Panc1 (cell line): ENCODE measurements at places on chromosomes 13 and 19.
A peak's percentile ranks its signal among the peaks of the same experiment; 100 is the strongest.

DNA sequence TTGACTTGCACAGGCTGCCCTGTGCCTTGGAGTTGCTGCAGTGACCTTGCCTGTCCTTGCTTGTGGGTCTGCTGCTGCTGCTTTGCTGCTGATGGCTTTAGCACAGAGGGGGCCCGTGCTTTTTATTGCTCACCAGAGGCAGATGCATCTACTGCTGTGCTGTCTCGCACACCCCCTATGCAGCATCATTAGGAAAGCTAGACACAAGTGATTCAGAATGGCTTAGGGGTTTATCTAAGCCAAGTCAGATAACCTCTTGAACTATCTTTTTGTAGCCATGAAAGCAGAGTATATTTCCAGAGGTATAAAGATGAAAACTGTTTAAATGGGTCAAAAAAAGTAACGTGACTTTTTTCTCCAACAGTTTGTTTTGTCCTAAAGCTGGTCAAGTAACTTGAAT is 7.8 kb downstream of the GTF3A start:
- DNase-seq: no peak

- DNase-seq: no peak
Measured at GRCh38 chr13:74066937-74067336, 67.3 kb downstream of the KLF12 start.

DNA sequence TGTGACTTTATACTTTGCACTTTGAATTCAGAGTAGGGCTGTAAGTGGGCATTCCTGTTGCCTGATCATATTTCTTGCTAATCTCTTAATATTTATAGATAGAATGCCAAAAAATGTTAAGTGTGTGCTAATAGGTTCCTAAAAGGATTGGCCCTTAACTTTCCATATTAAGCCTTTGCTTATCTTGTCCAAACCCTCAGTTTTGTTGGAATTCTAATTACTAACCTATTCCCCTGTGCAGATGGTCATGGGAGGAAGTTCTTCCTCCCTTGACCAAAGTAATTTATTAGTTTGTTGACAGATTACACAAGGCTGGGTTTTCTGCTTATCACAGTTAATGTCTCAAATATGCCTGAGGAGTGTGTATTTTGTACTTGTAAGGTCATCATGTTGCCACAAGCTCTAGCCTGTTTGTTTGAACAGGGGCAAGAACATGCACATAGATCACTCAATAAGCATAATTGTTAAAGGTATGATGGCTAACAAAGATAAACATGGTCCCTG is 541.1 kb upstream of the SPRY2 start:
- no peak for DNase-seq

GRCh38 chr13:93169980-93170379 is 56.6 kb upstream of the GPC6 start:
- no peak for DNase-seq

DNA sequence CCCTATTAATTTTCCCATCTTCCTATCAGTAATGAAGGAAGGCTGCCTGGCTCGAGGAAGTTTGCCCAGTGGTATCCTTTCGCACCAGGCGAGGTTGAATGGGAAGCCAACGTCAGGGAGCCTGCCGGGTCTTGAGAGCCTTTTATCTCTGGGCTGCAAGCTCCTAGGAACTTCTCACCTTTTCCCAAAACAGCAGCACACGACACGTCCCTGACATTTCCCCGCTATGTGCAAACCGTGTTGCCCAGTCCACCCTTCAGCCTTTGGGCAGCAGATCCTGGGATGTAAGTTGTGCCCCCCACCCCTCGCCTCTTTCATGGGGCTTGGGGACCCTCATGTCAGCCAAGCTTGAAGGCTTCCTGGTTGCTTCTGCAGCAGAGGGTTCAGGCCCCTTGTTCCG is 179.1 kb downstream of the ZNF536 start:
- DNase-seq: no peak

DNA sequence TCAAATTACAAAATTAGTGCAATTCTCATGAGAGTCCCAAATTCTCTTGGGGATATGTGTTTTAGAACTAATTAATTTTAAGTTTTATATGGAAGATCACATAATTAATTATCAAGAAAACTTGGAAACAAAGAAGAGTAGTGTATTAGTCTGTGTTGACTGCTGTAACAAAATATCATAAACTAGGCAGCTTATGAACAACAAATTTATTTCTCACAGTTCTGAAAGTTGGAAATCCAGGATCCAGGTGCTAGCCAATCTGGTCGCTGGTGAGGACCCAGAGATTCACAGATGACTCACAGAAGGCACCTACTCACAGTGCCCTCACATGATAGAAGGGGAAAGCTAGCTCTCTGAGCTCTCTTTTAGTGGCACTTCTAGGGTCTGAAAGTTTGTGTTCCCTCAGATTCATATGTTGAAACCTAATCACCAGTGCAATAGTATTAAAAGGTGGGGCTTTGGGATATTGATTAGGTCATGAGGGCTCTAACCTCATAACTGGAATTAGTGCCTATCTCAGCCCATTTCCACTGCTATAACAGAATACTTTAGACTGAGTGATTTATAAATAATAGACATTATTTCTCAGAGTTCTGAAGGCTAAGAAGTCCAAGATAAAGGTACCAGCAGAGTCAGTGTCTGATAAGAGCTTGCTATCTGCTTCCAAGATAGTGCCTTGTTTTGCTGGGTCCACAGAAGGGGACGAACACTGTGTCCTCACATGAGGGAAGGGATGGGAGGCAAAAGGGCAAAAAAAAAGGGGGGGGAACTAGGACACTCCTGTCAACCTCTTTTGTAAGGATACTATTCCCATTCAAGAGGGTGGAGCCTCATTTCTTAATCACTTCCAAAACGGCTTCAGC is 1.5 kb upstream of the ARGLU1 start:
- no peak for DNase-seq

DNA sequence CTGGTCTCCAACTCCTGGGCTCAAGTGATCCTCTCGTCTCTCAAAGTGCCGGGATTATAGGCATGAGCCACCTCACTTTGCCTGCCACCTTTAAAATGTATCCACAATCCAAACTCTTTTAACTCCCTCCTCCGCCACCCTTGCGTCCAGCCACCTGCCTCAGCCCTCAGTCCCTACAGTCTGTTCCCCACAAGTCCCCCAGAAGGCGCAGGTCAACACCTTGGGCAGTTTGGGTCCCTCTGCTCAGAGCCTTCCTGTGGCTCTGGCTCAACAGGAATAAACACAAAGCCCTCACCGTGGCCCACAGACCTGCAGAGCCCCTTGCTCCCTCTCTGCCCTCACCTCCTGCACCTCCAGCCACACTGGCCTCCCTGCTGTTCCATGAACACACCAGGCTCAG is 7.5 kb upstream of the EMC10 start:
- DNase-seq: no peak

GRCh38 chr19:29401712-29402421 is 123.9 kb upstream of the VSTM2B start:
- no peak for DNase-seq

DNA sequence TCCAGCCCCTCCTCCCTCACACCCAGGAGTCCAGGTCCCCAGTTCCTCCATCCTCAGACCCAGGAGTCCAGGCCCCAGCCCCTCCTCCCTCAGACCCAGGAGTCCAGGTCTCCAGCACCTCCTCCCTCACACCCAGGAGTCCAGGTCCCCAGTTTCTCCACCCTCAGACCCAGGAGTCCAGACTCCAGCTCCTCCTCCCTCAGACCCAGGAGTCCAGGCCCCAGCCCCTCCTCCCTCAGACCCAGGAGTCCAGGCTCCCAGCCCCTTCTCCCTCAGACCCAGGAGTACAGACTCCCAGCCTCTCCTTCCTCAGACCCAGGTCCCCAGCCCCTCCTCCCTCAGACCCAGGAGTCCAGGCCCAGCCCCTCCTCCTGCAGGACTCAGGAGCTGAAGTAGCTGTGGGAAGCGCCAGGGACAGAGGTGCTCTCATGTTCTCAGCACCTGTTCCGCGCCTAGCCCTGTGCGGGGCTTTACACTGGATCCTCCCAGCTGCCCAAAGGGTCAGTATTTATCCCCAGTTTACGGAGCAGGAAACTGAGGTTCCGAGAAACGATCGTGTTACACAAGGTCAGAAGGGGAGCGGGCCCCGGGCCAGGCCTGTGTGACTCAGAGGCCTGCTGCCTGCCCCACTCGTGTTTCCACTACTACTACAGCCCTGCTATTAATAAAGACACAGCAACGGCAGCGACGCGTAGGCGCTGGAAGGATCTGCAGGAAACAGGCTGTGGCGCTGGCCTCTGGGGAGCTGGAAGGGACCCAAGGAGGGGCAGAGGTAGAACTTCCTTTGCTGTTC is 1.7 kb upstream of the SBK3 start:
- peak; percentile 53 for DNase-seq

DNA sequence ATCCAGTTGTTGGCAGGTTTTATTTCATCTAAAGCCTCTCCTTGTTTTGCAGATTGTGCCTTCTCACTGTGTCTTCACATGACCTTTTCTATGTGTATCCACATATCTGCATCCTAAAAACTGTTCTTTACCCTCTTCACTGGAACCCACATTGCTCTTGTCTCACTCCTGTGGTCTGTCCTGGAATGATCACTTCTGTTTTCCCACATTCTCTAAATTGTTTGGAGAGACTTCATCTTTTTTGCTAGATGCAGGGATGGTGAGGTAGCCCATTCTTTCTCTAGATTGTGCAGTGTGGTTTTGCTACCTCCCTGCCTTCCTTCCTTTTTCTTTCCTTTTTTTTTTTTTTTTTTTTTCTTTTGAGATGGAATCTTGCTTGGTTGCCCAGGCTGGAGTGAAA is 608.6 kb upstream of the MIR17HG start:
- no peak for DNase-seq

DNA sequence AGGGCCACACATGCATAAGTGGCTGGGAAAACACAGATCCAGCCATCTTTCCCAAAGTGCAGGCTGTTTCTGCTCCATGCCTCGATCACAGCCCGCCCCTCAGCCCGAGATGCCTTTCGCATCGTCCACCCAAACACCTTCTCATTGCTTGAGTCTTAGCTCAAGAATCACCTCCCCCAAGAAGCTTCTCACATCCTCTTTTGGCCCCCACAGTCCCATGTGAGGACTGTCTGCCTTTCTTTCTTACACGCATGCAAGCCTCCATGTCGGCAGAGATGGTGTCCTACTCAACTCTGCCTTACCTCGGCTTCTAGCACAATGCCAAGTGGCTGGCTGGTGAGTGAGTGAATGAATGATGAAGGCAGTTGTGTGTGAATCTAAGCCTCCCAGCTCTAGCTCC is 18.1 kb upstream of the GSX1 start:
- no peak for DNase-seq

GRCh38 chr13:73057284-73058063 is 1.3 kb upstream of the KLF5 start:
- no peak for DNase-seq

- no peak for DNase-seq
Measured at GRCh38 chr13:53167561-53167960, 138.9 kb downstream of the OLFM4 start.

DNA sequence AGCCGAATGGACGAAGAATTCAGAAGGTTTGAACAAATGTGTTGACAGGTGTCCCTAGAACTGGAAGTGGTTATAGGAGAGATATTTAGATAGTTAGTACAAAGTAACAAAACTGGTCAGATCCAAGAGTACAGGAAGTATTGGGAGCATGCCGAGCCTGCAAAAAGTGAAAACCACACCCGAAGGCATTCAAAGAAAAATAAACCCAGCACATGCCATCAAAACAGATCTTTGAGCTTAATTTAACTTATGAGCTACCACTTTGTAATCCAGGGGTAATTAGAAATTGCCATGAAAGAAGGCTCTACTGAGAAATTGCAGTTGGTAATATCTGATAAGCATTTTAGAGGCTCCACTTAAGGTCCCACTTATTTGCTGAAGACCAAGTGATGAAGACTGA is 214.2 kb downstream of the DNAJC15 start:
- no peak for DNase-seq

DNA sequence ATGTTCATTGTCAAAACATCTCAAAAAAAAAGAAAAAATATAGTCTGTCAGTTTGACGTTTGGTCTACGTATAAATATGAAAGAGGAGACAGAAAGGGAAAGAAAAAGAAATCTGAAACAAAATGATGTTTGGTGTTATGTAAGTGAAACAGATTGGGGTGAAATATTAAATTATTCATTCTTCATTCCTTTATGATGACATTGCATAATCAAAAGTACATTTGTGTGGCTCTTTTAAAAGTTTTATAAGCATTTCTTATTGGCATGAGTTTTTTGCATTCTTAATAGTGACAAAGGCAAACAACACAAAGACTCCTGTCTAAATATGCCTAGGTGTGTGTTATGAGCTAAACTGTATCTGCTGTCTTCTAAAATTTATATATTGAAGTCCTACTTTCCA is 232.6 kb downstream of the EFNB2 start:
- no peak for DNase-seq

GRCh38 chr13:75661443-75661842 is 25.3 kb downstream of the LMO7 start:
- no peak for DNase-seq

- no peak for DNase-seq
Measured at GRCh38 chr13:50129706-50130122, 114.5 kb downstream of the KCNRG start.

DNA sequence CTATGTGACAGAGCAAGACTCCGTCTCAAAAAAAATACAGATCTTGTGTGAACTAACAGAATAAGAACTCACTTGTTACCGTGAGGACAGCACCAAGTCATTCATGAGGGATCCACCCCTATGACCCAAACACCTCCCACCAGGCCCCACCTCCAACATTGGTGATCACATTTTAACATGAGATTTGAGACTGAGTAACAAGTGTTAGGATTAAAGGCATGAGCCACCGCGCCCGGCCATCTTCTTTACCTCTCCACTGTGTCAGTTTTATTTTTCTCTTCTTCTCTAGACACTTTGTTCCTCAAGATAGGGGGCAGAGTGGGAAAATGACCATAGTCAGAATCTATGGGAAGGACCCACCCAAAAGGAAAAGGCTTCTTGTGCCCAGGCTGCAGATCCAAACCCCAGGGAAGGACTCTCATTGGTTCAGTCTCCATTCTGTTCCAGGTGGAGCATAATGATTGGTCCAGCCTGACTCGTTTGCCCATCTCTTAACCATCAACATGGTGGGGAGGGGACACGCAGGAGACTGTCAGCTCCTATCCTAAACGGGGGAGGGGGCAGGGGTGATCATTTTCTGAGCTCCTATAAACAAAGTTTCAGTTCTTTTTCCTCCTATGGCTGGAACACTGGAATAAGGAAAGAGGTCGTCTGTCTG is 1.3 kb upstream of the CALM3 start:
- no peak for DNase-seq

DNA sequence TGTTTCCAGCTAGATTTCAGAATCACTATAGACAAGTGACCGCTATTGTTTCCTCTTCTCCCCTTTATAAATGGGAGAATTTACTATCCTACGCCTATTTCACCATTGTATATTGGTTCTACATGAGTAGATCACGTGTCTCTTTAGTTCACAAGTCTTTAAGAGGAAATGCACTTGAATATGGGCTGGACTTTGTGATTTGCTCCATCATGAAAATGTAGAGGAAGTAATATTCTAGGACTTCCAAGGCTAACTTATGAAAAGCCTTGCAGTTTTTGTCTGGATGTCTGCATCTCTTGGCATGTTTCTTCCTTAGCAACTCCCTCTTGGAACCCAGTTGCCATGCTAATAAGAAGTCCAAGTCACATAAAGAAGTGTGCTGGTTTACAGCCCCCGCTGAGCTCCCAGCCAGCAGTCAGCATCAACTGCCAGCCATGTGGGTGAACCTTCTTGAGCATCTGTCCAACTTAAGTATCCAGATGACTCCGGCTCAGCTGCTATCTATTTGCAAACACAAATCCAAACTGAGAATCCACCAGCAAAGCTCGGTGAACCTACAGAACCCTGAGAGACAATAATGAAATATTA is 4.8 kb upstream of the FBXL3 start:
- DNase-seq: no peak
